ENCODE measurements at places on chromosomes 6 and 20.

- DNase-seq = no peak
These were observed 68.5 kb downstream of the TMEM200A start for GRCh38 chr6:130434174-130434873.

GRCh38 chr6:162226803-162227202, 500.8 kb downstream of the PRKN start:
- no peak for DNase-seq

DNA sequence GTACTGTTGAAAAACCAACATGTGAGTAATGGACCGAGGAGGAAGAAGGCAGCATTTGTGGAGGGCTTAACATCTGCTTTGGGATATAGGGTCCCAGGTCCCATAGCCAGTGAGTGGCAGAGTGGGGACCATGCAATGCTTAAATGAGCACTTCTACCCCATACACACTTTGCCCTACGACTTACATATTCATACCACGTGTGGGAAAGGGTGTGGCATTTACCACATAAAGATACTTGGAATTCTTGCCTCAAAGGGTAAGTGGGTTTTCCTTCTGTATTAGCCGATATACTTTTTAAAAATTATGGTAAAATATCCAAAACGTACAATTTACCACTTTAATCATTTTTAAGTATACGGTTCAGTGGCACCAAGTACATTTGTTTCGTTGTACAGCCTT, 199.3 kb downstream of the BACH2 start:
- DNase-seq = no peak

- DNase-seq = no peak
These were observed 104.0 kb downstream of the SASH1 start for GRCh38 chr6:148446681-148447080.

GRCh38 chr6:143260857-143261256, 189.6 kb downstream of the ADAT2 start:
- DNase-seq = no peak

Data from NCI-H1417 treated with DMSO at 0.1 percent for 48 hours (cell line).